Activated CD4-positive, alpha-beta T cell treated with anti-CD3 and anti-CD28 coated beads for 48 hours (primary cell): ENCODE measurements at places on chromosomes 7 and 10.

DNA sequence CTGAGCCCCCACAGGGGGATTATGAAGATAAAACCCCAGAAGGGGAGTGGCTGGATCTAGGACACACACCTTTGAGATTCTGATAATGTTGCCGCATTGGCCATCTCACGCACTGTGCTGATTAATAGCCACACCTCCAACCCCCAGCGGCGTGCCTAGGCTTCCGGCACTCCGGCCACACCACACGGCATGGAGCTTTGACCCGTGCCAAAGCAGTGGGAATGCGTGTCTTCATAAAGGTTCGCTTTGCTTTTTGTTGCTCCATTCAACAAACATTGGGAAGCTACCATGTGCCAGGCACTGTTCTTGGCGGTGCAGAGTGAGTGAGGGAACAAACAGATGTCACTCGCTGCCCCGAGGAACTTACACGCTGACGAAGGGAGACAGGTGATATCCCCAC is 117.6 kb downstream of the TCERG1L start:
- no peak for DNase-seq

- no peak for DNase-seq
Measured at GRCh38 chr10:22434521-22434920, 89.2 kb downstream of the SPAG6 start.

DNA sequence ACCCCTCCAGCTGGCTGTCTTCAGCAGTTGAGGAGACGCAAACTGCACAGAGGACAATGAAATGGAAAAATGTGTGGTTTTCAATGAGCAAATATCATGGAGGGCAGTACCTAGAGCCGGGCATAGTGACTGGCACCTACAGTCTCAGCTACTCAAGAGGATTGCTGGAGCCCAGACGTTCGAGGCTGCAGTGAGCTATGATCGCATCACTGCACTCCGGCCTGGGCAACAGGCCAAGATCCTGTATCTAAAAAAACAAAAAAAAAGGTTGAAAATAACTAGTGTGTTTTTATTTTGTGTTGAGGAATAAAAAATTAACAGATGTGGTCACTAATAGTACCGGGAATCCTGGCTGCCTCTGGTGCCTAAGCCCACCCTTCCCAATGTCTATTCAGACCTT is 345.5 kb downstream of the GALNT17 start:
- no peak for DNase-seq

DNA sequence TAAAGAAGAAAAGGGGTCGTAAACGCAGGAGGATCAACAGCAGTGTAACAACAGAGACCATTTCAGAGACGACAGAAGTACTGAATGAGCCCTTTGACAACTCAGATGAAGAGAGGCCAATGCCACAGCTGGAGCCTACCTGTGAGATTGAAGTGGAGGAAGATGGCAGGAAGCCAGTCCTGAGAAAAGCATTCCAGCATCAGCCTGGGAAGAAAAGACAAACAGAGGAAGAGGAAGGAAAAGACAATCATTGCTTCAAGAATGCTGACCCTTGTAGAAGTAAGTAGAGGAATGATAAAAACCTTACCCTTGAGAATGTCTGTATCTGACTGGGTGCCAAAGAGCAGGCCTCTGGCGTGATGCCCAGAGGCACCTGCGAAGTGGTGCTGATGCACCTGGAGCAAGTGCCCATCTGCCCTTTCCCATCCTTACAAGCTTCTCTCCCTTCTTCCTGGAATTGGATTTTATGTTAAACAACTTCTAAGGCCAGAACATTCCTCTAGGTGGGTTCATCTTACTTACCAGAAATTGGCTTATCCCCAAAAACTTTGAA is 86.4 kb upstream of the SAMD8 start:
- no peak for DNase-seq

GRCh38 chr10:52420656-52421055 is 106.6 kb downstream of the DKK1 start:
- no peak for DNase-seq
